ENCODE measurements at places on chromosomes 5 and 9. TPM values are rescaled to one million over a fixed set of nuclear protein-coding genes. Genes with fewer than 3 reads are reported as not detected.

DNA sequence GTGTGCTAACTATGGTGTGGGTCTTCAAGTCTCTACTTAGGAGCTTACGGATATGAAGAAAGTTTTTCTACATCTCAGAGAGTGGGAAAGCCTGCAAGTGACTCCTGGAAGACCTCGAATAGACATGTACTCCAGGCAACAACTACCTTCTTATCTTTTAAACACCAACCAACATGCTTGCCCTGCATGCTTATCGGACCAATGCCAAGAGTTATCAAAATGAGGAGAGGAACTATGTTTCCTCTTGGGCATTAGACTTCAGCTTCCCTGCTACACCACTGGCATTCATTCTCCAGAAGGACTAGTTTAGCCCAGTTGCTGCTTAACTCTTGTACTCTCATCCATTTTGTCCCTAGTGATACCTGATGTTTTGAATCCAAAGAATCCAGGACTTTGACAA is 74.7 kb upstream of the MAN2A1 start:
- no peaks in the 10 kb centered on the region for H3K36me3 ChIP-seq
- no peaks in the 10 kb centered on the region for H3K27me3 ChIP-seq
- no peak overlapping the region for H3K27ac ChIP-seq
- no peaks in the 10 kb centered on the region for H3K4me1 ChIP-seq
- no peak for DNase-seq

DNA sequence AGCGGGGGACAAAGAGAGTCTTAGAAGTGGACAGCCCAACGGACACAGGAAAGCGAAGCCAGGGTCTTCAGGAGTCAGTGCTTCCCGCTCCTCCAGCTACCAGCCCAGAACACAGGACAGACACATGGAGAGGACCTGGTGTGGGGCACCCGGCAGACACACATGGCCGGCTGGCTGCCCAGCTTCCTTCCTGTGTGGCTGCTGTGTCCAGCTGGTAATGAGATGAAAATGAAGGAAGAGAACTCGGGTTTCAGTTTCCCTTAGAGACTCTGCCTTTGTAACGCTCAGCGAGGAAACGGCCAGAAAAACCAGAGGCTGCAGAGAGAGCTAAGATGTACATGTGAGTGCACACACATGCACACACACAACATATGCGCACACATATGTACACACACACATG is 87.5 kb downstream of the SECISBP2 start:
- H3K36me3 ChIP-seq, result peaks cover 12% of the 10 kb centered on the region
- no peak for DNase-seq
- no peak overlapping the region for H3K4me3 ChIP-seq
- no peaks in the 10 kb centered on the region for H3K27me3 ChIP-seq
- H3K4me1 ChIP-seq, result no peaks in the 10 kb centered on the region

DNA sequence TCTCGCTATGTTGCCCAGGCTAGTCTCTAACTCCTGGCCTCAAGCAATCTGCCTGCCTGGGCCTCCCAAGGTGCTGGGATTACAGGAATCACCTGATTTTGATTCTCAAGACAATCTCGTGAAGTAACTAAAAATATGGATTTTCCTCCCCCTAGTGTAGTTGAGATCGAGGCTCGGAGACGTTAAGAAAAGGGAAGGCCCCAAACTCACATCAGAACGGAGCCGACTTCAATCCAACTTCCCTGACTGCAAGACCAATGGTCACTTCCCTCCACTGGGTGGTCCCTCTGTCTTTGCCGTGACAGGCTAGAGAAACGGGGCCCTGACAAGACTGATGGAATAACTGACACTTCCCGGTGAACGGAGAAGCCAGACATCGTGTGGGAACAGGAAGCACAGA is 28.3 kb downstream of the BARHL1 start:
- DNase-seq, result no peak
- H3K36me3 ChIP-seq, result peaks cover 4% of the 10 kb centered on the region
- peaks cover 1% of the 10 kb centered on the region for H3K4me1 ChIP-seq
- H3K27ac ChIP-seq, result no peak overlapping the region
- no peaks in the 10 kb centered on the region for H3K27me3 ChIP-seq
- no peak overlapping the region for H3K4me3 ChIP-seq

The SLC4A9 gene
- total RNA-seq, result 0.15 TPM

The COL5A1 gene
- total RNA-seq, result 12.0 TPM

The AJM1 gene
- total RNA-seq, result 0.86 TPM

The GARIN3 gene
- not detected for total RNA-seq

The PCA3 gene
- not detected for total RNA-seq
